ENCODE measurements at places on chromosomes 12 and 14.

DNA sequence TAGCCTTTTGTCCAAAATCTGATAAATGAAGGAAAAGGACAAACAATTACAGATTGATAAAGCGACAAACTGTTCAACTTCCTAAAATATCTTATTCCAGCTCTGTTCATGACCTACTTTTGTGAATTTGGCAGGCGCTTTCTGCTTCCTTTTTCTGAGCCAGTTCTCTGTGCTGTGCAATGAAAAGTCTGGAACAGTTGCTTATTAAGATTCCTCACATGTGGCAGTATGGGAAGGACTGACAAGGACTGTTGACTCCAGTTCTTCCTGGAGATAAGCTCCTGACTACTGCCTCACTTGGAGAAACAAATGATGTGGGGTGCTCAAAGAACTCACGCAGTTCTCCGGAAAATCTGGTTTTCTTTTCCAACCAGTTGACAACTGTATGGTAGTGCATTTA lies 58.3 kb upstream of the ANP32D start:
- no peak for DNase-seq

GRCh38 chr12:10341892-10342509 lies 34.3 kb downstream of the KLRD1 start:
- DNase-seq = no peak

- no peak for DNase-seq
Observed at GRCh38 chr12:104741497-104742367, 216.4 kb downstream of the SLC41A2 start.

DNA sequence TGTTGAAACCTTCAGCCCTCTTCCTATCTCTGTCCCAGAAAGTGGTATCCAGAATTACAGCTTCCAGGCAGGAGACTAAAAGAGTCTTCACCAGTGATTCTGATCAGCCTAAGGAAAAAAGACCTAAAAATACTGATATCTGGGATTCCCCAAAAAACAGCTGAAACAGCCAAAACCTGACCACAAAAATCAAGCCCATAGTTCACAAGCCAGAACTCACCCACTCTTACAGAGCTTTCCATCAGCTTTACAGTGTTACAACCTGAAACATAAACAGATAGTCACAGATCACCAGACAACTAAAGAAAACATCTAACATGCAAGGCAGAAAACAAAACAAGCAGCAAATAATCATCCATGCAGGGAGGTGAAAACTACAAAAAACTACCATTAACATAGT lies 26.0 kb upstream of the TSPAN8 start:
- no peak for DNase-seq

DNA sequence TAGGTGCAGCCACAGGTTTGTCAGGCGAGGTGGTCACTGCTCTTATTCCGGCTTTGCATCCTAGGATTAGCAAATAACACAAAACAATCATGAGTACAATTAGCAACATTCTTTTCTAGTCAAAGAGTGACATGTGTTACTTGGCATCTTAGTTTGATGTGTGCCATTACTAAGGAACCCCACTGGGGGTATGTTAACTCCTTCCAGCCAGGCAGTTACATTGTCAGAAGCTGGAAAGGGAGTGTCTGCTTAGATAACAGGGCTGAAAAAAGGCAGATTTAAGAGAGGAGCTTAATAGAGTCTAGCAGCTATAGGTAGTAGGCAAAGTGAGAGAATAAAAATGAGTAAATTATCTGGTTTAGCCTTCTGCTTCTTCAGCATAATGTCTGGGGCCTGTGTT lies 30.5 kb upstream of the METAP2 start:
- no peak for DNase-seq

DNA sequence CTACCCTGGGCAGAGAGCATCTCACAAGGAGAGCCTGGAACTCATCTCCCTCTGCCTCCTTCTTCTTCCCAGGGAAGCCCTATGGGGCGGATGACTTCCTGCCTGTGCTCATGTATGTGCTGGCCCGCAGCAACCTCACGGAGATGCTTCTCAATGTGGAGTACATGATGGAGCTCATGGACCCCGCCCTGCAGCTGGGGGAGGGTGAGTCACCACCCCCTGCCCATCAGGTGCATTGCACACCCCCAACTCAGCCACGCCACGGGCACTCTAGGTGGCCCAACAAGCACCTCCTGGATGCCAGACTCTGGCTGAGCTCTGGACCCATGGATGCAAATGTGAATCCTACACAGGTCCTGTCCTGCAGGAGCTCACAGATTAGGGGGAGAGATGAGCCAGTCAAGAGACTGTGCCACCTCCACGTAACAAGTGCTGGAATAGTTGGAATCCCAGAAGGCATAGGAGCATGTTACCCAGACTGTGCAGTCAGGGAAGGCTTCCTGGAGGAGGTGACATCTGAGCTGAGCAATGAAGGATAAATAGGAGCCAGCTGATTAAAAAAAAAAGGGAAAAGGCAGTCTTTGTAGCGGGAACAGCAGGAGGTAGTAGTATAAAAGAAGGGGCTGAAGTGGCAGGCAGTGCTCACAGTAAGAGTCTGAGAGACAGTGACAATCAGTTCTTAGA lies 71.9 kb downstream of the LGMN start:
- DNase-seq = no peak

DNA sequence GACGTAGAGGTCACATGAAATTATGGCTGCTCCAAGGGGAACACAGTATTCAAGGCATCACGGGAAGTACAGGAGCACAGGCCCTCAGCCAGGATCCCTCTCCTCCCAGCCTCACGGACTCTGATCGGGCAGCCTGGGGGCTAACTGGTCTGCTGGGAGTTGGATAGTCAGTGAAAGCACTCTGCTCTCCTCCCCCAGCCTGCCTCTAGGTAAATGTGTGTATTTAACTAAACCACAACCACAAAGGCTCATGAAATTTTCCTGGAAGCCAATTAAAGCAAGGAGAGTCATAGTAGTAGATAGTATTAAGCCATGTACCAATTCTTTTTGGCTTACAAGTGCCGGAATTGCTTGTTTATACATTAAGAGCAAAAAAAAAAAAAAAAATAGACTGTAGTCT lies 254.3 kb downstream of the MSRB3 start:
- DNase-seq = peak; percentile 57

- no peak for DNase-seq
Observed at GRCh38 chr12:116278667-116279066, 1.2 kb upstream of the MED13L start.

GRCh38 chr12:3054374-3054773 lies 22.8 kb upstream of the TSPAN9 start:
- DNase-seq = no peak

DNA sequence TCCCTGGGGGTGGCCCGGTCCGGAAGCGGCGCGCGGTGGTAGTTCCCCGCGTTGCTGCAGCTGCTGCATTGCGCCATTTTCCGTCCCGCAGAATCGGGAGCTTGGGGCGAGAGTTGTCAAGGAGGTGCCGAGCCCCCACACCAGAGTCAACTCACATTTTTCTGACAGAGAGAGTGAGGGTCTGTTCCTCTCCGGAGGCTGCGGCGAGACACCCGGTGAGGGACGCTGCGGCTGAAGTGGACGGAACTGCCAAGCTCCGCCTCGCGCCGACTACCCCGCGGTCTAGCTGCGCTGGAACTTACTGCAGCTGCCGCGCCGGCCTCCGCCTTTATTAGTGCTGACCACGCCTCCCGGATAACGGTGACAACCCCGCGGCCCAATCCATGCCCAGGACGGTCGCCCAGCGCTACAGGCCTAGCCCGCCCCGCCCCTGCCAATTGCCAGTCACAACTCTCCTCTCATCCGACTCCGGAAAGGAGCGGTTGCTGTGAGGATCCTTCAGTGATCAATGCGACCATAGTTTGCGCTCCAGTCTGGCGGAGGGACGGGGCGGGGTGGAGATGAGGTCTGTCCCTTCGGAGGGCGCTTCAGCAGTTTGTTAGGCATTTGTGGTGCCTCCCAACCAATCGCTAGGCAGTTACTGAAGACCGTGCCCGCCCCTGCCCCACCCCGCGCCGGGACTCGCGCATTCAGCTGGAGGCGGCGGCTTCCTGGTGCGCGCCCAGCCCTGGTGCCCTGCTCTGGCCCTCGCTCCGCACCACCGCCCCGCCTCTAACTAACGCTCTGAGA lies at the start of gene VAMP1:
Gene VAMP1 (minus strand): TSS at position 303 of the 789 bp plus-strand sequence. CDS start 146 bp downstream, at position 157.
- DNase-seq = peak; percentile 98

DNA sequence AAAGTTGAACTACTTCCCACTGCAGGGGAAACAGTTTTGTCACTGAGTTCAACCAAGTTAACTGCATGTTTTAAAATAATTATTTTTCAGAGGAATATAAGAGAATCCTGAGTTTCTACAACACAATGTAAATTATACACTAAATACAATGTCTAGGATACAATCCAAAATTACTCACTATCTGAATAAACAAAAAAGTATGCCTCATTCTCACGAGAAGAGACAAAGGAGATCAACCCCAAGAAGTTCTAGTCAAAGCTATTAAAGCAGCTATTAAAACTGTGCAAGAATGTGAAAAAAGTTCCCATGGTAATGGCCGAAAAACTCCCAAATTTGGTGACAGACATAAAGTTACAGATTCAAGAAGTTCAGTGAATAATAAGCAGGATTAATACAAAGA lies 8.8 kb upstream of the KCNK13 start:
- DNase-seq = no peak

DNA sequence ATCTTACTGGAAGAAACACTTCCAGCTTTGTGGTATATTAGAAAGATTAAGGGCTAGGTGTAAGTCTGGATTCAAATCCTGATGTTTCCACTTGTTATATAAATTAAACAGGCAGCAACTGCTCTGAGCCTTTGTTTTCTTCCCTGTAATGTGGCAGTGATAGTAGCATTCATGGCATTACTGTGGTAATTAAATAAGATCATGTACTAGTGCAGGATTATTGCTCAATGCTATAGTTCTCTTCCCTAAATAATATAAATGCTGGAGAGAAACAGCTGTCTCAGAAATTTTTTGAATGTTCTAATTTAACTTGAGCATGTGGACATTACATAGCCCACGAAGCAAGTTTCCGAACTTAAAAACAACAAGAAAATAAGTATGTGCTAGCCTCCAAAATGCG lies 5.4 kb downstream of the TMEM117 start:
- DNase-seq = no peak

- no peak for DNase-seq
Observed at GRCh38 chr12:32497864-32498263, 98.5 kb downstream of the FGD4 start.

GRCh38 chr14:22978487-22978837 lies 3.9 kb downstream of the AJUBA start:
- no peak for DNase-seq

- DNase-seq = no peak
Observed at GRCh38 chr12:27343255-27344000, 10.8 kb downstream of the BMAL2 start.

DNA sequence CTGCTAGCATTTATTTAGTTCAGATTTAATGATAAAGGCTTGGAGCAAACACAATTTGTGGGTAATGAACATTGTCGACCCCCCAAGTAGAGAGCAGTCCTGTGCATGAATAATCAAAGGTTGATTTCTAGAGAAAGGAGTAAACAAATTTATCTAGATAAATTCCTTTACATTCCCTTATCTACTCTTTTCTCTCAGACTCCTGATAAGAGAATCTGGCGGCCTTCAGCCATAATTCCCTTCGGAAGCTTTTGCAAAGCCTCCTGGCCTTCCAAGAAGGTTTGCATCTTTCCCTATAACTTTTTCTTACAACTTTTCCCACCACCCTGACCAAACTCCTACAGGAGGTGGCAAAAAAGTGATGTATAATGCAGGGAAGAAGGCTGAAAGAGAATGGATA lies 42.1 kb downstream of the TMTC3 start:
- DNase-seq = no peak

DNA sequence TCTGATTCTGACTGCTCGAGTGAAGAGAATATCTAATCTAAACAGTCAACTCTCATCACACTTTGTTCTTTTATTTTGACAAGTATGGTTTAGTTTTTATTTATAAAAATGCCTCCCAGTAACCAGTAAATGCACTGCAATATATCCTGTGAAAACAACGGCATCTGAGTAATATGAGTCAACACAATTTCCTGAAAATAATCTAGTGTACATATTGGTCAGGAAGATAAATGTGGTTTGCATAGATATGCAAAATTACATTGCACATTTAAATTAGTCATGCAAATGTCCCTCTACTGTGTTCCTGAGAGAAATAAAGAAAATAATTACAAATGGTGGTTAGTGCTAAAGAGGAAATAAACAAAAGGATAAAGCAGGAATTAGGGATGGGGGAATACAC lies 1190.7 kb upstream of the SEL1L start:
- no peak for DNase-seq

GRCh38 chr14:102530828-102531478 lies 21.4 kb upstream of the ANKRD9 start:
- DNase-seq = no peak

DNA sequence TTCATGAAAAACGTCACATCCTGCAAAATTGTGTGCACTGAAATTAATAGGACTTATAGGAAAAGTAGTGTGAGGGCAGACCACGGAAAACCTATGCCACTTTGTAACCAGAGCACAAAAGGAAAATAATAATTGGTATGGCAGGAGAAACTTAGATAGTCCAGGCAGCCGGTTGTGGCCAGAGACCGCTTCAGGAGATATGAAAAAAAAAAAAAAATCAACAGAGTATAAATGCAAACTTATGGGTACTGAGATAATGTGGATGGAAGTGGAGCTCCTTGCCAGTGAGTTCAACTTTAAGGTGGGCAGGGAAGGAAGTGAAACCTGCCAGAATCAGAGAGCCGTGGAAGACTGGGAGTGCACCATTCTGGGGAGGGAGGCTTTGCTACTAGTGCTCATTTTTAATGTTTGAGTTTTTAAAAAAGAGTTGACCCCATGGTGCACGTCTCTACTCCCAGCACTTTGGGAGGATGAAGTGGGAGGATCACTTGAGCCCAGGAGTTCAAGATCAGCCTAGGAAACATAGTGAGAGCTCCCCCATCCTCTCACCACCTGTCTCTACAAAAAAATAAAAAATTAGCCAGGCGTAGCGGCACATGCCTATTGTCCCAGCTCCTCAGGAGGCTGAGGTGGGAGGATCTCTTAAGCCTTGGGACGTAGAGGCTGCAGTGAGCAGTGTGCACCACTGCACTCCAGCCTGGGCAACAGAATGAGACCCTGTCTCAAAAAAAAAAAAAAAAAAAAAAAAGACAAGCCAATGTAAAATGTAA lies 34.3 kb upstream of the METAP2 start:
- DNase-seq = no peak

- no peak for DNase-seq
Observed at GRCh38 chr12:79019672-79020071, 155.1 kb downstream of the SYT1 start.
